ENCODE measurements at places on chromosomes 3 and 15. TPM values are rescaled to one million over a fixed set of nuclear protein-coding genes. Genes with fewer than 3 reads are reported as not detected.

The SH2D7 gene
- not detected for total RNA-seq

The COL6A5 gene
- not detected for total RNA-seq

The HTR3E gene
- not detected for total RNA-seq

The SLC6A1 gene
- 2.3 TPM for total RNA-seq

The HPS3 gene
- 32.2 TPM for total RNA-seq

The PLA2G4E gene
- not detected for total RNA-seq

The DAZL gene
- total RNA-seq: not detected

The BCHE gene
- 4.3 TPM for total RNA-seq

The NR1I2 gene
- total RNA-seq: 0.12 TPM

DNA sequence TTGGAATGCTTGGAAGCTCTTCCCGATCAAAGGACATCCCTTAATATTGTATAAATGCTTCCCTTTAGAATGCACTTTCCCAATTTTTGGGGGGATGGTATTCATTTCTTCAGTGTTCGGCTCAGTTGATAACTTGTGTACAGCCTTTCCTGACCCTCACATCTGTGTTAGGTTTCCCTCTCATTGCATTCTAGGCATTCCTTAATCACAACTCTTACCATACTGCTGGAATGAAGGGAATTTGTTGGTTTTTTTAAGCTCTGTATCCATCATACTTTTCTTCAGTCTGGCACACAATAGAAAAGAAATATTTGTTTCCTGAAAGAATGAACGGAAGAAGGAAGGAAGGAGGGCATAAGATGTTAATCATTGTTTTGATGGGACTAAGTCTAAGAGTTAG is 119.5 kb downstream of the CHST2 start:
- no peak for DNase-seq

DNA sequence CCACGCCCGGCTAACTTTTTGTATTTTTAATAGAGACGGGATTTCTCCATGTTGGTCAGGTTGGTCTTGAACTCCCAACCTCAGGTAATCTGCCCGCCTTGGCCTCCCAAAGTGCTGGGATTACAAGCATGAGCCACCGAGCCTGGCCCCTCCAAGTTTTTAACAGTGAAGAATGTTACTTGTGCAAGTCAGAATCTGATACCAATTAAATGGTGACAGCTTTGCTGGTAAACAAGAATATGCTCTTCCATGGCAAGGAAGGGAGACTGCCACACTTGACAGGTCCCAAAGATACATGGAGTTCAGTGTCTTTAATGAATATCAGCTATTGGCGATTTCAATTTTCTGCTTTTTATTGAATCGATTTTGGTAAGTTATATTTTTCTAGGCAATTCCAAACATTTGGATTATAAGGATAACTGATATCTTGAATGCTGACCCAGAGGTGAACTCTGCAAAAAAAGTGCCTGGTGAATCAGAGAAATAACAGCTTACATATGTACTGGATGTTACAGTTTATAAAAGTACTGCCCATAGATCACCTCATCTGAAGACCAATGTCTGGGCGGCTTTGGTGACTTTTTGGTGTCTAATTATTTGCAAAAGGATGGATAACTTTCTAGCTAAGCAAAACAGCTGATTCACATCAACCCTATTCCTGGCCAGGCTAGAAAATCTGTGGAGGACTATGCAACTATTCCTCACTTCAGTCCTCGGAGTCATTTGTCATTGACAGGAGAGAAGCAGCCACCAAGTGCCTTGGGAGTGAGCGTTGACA is 1.2 kb downstream of the PARP16 start:
- no peak for DNase-seq

- DNase-seq: no peak
Measured at GRCh38 chr3:111582120-111582474, 13.0 kb downstream of the ZBED2 start.

- DNase-seq: no peak
Measured at GRCh38 chr3:100891033-100891432, 102.2 kb downstream of the ABI3BP start.

GRCh38 chr3:174191380-174191779 is 667.8 kb upstream of the NAALADL2 start:
- no peak for DNase-seq

DNA sequence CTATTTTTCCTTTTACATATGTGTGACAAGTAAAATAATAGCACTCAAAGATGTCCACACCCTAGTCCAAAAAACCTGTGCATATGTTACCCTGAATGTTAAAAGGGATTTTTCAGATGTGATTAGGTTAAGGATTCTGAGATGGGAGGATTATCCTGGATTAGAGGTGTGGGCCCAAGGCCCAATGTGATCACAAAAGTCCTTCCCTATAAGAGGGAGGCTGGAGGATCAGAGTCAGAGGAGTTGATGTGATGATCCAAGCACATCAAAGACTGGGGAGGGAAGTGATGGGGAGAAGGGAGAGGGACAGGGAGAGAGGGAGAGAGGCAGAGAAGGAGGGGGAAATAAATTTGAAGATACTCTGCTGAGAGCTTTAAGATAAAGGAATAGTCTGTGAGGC is 512.6 kb downstream of the PLOD2 start:
- no peak for DNase-seq

DNA sequence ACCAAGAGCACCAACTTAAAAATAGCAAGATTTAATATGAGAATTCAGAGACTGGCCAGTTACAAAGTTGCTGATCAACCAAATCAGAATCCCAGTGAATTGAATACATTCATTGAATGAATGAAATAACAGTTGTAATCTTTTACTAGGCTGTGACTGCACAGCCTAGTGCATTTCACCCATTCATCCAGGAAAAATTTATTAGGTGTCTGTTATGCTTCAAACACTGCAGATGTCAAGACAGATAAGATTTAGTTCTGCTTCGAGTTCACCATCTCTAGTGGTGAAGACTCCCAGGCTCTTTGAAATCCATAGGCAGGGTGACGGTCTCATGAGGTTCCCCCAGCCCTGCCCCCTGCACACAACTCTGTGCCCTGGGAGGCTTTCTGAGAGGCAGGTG is 28.9 kb downstream of the TGM4 start:
- no peak for DNase-seq

GRCh38 chr3:73072634-73073033 is 11.2 kb downstream of the EBLN2 start:
- no peak for DNase-seq

GRCh38 chr3:56389183-56389830 is 79.0 kb downstream of the ERC2 start:
- no peak for DNase-seq

DNA sequence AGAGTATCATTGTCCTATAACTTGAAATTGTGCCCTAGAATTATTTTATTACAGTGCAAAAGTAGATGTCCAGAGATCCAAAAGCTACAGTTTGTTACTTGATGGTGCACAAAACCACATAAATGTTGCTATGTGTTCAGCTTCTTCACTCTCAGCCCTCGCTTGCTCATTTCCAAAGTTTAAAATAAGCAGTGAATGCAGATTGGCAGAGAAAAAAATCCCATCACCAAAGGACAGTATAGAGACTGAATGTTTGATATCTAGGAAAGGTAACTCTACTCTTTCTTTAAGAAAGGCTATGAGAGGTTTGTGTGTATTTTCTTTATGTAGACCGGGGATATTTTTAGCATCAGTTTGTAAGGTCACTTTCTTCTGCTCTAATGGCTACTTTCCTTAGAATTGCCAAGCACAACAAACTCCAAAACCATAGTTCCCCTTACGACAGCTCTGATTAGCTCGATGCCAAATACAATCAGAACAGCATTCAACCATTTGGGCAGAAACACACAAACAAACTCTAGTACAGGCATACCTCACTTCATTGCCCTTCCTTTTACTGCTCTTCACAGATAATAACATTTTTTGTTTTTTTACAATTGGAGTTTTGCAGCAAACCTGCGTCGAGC is 164.1 kb upstream of the CCDC54 start:
- no peak for DNase-seq

GRCh38 chr3:46462111-46462510 is 2.6 kb downstream of the LTF start:
- no peak for DNase-seq

DNA sequence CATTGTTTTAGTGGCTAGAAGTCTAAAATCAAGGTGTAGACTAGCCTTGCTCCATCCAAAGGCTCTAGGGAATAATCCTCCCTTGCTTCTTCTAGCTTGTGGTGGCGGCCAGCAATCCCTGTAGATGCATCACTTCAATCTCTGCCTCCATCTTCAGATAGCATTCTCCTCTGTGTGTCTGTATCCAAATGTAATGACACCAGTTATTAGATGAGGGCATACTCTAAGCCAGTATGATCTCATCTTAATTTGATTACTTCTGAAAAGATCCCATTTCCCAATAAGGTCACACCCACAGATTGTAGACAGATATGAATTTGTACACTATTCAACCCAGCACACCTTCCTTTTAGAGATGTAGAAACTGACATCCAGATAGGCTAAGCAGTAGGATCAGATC is 334.5 kb upstream of the KCNMB2 start:
- DNase-seq: no peak

DNA sequence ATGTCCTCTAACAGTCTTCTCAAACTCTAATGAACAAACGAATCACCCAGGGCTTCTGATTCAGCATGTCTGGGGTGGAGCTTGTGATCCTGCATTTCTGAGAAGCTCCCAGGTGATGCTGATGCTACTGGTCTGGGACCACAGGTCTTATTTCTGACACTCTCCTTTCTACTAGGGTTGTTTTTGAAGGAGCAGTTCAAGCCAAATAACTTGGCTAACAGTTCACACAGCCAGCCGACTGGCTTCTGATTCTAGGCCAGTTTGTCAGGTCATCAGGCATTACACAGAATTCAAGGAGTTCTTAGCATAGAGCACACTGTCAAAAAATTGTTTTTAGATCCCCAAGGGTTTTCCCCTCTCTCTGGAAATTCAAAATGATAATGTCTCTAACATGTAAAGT is 100.7 kb downstream of the TIGIT start:
- no peak for DNase-seq

DNA sequence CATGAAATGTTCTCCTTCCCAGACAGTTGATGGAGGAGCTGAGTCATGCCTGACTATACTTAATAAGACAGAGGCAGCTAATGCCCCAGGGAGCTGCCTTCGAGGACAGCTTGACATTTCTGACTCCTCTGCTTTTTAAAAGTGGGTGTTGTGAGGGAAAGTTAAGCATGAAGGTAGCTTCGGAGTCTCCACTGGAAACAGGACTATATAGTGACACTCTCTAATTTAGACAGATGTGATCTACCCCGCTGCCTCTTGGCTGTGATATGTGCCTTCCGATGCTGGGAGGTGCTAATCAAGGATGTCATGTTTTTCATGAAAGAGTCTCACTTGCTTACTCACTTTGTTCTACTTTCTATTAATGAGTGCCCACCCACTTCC is 72.7 kb downstream of the IL1RAP start:
- DNase-seq: no peak

DNA sequence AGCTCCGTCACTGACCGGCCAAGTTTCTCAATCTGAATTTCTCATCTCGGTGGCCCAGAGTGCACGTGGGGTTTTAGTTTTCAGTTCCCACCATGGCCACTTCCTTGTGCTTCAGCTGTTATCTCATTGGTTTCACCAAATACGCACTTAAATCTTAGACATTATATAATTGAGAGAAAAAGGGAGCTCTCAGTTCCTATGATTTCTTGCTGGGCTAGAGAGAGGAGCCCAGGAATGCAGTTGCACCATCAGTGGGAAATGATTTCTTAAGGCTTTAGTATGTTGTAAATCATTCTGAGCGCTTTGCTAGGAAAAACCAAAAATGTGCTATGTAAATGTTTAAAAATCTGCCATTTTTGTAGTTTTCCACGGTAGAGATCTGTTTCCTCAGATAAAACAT is 53.2 kb downstream of the OXNAD1 start:
- no peak for DNase-seq

GRCh38 chr15:74763416-74763815 is 14.8 kb downstream of the CYP1A2 start:
- DNase-seq: no peak

DNA sequence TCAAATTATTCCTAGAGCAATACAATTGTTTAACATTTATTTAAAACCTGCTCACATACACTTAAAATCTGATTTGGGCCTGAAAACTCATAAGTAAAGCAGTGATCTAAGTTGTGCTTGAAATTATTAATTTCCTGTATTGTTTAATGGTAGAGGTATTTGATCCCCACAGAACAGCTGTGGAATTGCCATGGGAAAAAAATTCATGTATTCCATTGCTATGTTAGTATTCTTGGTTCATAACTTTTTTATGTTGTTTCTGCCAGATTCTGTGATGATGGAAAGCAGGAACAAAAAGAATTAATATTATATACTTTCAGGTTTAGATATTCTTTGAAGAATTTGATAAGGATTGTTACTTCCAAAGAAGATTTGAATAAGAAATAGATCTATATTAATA is 831.5 kb upstream of the NR2F2 start:
- no peak for DNase-seq

GRCh38 chr3:147418808-147419701 is 9.9 kb downstream of the ZIC1 start:
- DNase-seq: peak; percentile 83

DNA sequence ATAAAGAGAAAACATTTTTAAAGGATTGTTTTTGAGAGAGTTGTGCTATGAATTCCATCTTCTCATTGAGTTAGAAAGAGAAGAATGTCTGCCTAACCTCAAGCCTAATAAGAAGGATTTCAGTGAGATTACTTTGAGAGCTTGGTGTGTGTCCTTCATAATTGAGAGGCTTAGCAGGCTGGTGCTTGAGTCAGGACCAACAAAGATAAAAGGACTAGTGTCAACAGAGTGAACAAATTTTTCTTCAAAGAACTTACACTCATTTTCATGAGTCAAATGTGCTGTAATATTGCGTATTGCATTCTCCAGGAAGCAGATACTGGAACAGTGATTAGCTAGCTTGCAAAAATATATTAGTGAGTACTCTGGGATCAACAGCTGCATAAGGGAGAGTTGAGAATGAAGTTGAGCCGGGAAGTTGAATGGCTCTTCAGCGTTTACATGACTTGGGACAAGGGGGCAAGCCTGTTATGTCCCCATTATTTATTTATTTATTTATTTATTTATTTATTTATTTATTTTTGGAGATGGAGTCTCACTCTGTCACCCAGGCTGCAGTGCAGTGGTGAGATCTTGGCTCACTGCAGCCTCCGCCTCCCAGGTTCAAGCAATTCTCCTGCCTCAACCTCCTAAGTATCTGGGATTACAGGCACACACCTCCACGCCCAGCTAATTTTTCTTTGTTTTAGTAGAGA is 37.5 kb upstream of the SLITRK3 start:
- DNase-seq: no peak

All from aorta (tissue), 5 donors.